ENCODE measurements at places on chromosomes 7 and 10.

DNA sequence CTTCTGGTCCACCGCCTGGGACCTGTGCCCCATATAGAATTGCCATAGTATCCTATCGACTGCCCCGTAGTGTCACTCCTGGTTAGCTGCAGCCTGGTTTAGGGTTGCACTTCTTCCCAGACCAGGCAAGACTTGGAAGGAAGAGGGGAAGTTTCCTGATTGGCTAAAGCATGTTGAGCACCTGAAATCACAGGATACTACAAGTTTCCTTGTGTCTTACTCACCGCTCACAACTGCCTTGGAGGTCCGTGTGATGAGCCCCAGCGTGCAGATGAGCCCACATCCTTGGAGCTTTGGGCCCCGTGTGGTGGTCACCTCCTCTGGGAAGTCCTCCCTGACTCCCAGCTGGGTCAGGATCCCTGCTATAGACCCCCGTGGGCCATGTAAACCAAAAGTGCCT is 73.9 kb upstream of the GTF2I start:
- no peak for DNase-seq

DNA sequence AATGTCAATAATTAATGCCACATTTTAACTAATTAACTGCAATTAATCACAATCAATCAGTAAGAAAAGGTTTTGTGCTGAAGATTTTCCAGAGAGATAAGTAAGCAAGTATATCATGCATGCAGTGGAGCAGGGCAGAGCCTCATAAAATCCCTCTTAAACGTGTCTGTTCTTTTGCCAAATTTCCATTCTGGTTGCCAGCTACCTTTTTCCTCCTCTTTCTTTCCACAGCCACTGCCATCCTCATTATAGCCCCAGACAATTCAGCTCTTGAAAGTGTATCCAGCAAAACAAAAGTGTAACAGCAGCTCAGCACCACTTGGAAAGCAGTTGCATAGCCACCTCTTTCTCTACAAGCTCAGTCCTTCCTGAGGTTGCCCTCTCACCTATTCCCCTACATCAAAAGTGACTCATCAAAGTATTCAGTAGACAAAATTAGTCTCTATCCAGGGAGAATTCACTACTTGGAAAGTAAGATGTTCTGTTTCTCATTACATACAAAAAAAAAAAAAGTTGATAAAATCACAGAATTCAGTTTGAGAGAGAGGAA is 26.9 kb upstream of the EPHB6 start:
- DNase-seq: no peak

- DNase-seq: no peak
Measured at GRCh38 chr10:21519941-21520436, 5.5 kb downstream of the SKIDA1 start.

DNA sequence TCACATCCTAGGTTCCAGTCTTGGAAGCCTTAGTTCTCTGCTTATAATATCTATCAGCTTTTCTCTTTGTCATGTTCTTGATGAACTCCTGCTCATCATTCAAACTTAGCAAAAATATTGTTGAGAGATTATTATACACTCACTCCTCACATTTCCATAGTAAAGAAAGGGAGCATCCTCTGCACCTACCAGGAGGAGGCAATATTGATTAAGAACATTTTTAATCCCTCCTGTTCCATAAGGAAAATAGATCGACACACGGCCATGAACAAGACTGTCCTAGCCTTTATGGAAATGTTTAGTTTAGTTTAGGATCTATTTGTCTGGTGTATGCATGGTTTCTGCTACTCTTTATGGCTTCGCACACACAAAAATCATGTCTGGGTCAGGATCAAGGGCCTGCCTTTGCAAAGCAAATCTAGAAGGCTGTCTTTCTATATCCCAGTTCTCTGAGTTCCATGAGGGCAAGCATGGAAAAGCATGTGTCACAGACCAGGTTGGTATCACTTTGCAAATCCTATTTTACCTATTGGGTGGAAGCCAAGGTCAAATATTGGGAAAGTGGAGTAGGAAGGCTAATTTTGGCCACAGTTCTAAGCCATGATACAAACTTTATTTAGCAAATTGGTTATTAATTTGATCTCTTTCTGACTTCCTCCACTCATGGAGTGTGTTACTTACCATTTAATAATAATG is 164.4 kb downstream of the MDFIC start:
- DNase-seq: no peak

DNA sequence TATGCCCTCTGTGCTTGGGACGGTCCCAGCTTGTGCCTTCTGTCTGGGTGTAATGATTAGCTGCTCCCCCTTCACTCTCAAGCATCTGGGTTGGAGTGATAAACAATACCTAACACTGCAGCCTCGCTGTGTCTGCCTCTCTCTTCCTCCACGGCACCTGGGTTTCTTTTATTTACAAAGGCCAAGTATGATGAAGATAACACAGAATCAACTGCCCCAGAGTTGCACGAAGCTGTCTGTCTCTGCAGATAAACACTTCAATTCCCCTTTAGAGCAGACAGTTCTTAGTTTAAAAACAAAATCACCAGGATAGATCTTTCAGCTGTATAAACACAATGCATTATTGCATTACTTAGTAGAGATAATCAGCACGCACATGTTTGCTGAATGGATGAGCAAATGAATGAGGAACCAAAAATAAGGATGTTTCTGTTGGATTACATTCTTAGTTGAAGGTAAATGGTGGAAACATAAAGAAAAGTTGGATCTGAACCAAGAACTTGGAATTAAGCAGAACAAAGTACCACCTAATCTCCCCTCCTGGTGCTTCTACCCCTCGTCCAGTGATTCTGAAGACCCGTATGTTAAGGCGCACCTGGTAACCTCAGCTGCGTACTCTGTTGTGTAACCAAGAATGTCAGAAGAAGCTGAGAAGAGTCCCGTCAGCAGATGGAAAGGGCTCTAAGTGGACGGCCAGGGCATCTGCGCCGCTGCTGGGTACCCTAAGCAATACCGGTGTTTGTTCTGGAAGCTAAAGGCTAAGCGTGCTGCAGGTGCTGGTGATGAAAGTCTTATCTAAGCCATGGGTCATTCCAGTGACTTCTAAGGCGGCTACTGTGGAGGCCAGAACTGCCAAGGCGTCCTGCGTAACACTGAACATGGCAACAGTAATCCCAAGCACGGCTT is 26.6 kb downstream of the INSIG1 start:
- DNase-seq: no peak

DNA sequence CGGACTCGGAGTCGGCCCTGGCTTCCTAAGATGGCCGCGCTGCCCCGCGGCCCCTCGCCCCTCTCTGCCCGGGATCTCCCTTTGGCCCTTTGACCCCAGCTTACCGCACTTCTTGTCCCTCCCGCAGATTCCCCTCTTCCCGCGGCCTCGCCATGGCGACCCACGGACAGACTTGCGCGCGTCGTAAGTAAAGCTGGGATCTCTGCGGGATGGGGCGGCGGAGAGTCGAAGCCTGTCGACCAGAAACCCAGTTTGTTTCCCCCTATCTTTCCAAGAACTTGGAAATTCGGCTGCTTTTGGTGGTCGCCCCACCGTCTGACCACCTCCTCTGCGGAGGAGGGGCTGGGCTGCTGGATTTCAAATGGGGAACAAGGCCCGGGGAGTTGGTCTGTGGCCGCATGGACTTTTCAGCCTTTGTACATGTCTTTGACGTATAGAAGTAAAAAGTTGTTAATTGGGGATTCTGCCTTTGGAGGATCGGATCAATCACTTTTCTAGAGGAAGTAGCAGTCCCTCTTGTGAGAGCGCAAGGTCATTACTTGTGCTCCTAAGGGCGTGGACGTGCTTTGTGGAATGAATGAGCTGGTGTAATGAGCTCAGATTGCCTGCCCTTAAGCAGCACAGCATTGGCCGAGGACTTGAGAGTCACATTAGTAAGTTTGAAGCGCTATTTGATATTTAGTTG is 553 bp downstream of the VDAC2 start:
- no peak for DNase-seq

Data from GM19239 (cell line).